Coronary artery (tissue), 2 donors: ENCODE measurements at places on chromosomes 6 and 20.

DNA sequence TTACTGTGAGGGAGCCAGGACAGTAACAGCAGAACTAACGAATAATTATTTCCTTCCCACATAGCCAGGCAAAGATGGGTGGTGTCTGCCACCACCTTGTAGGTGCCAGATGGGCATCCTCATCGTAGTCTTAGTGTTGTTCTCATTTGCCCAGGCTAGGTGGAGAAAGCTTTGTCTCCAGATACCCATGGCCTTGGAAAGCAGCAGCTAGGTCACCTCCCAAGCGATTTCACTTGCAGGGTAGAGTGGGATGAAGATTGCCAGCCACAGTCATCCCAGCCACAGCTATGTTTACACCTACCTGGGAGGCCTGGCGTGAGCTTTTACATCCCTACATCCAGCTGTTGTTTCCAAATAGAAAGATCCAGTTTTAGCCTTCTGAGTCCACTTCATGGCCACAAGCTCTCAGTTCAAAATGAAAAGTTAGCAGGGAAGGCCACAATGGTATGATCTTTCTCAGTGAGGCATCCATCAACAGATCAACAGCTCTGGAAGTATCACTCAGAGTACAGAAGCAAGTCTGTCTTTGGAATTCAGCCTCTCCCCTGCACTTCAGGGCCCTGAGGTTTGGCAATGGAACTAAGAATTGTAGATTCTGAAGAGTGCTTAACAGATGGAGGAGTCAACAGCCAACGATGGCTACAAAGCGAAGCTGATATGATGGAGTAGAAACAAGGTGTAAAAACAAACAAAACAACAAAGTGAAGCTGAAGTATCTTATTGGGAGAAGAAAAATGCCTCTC, 11.0 kb upstream of the SNRPC start:
- no peak for DNase-seq

GRCh38 chr6:73452107-73452461, at the start of gene CGAS:
TSS of gene CGAS (minus strand) at chr6:73452297. CDS start at chr6:73452181, 116 bp downstream.
- DNase-seq: no peak

- no peak for DNase-seq
Observed at GRCh38 chr6:99151634-99152346, 197.7 kb downstream of the FAXC start.

- DNase-seq: no peak
Observed at GRCh38 chr6:26059941-26060340, 27.3 kb upstream of the HFE start.

GRCh38 chr6:33737267-33738026, 9.3 kb downstream of the IP6K3 start:
- no peak for DNase-seq

DNA sequence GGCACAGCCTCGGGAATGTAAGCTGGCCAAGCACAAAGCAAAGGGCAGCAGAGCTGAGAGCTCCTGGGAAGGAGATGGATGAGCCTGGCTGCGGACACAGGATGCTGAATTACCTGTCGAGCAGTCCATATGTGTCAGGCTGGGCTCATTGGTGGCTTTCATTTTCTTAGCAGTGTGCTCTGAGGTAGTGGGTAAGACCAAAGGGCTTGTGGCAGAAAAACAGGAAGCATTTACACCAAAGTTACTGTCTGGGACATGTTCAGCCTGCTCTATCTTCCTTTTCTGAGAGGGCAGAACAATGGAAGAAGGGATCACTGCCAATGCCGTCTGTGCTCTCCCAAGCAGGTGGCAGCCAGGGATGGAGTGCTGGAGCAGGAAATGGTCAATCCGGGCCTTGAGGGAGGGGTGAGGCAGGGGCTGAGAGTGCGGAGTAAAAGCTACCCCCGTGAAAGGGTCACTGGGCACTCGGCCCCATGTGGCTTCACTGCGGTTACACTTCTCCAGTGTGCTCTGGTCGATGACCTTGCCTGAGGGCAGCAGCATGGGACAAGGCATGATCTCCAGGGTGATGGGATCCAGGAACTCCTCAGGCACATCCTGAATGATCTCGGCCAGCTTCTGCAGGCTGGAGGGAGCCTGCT, 36.9 kb upstream of the AVP start:
- no peak for DNase-seq

DNA sequence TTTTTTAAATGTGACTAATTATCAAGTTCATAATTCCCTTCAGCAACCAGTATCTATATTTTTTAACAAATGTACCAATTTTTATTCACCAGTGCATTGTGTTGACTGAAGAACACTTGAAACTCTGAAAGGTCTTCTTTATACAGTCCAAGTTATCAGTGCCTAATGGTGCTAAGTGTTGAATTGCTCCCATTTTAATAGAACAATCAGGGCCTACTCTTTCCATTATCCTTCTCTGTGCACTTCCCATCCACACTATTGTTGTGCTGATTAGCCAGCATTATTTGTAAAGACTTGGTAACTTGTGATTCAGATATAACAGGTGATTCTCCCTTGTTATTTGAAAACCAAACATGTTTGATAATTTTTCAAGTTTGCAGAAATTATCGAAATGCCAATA, 1209.7 kb upstream of the MAP3K7 start:
- DNase-seq: no peak

DNA sequence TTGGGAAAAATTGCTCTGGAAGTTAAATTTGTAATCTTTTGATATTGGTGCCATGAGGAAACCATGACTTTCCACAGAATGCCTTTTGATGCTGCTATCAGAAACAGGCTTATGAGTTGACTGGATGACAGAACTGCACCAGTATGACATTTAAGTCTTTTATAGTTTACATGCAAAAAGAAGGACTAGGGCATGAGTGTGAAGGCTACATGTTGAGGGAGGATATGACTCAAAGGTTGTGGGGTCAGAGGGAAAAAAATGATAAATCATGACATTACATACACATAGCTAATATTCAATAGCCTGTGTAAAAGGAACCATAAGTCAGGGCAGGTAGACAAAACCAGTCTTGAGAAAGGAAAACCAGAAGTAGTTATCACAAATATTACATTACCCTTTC, 182.2 kb downstream of the COL12A1 start:
- DNase-seq: no peak

- DNase-seq: no peak
Observed at GRCh38 chr20:57794600-57795341, 85.0 kb upstream of the PMEPA1 start.

- DNase-seq: no peak
Observed at GRCh38 chr6:133262804-133263203, 21.6 kb downstream of the EYA4 start.

- DNase-seq: no peak
Observed at GRCh38 chr6:42168650-42169049, 4.5 kb upstream of the GUCA1A start.

DNA sequence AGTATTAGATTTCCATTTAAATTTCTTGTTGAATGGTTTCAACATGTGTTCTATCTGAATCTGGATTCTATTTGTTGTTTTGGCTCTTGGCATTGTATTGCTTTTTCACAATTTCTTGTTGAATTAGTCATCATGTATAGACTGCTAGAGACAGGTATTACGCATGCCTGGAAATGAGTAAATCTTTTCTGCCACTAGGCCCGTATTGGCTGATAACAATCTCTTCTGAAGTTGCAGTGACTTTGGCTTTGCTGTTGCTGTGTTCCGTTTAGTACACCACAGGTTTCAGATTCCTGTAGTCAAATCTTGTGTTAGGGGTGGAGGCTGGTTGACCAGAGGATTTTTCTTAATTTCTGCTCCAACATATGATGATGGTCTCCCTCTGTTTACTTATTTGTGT, 1339.4 kb downstream of the GRIK2 start:
- DNase-seq: no peak

GRCh38 chr6:37608587-37608986, 89.1 kb downstream of the MDGA1 start:
- no peak for DNase-seq

DNA sequence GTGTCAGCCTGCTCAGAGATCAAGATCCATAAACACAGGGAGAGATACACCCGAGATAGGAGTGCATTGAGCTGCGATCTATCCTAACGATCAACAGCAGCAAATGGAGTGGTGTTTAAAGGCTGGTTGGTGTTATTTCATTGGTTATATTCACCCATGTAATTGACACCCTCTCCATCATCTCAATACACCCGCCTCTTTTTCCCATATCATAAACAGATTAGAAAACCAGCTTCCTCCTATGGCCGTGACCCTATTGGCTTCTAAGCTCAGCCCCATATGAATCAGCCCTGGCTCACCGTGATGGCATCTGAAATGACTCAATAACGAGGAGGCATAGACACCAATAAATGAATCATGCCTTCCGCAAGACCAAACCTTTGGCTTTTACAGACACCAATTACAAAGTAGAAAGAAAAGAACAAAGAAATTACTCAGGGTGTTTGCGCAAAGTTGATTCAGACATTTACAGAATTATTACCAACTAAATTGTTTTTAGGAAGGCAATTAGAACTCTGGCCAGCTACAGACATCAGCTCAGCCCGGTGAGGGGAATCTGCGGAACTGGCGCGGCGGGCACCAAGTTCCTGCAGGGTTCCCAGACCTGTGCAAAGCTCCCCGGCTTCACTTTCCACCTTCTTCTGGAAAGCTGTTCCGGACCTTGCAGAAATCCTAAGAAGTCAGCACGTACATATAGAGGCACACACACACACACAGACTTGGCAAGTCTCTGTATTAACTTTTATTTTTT, 11.5 kb downstream of the PMEPA1 start:
- DNase-seq: no peak

DNA sequence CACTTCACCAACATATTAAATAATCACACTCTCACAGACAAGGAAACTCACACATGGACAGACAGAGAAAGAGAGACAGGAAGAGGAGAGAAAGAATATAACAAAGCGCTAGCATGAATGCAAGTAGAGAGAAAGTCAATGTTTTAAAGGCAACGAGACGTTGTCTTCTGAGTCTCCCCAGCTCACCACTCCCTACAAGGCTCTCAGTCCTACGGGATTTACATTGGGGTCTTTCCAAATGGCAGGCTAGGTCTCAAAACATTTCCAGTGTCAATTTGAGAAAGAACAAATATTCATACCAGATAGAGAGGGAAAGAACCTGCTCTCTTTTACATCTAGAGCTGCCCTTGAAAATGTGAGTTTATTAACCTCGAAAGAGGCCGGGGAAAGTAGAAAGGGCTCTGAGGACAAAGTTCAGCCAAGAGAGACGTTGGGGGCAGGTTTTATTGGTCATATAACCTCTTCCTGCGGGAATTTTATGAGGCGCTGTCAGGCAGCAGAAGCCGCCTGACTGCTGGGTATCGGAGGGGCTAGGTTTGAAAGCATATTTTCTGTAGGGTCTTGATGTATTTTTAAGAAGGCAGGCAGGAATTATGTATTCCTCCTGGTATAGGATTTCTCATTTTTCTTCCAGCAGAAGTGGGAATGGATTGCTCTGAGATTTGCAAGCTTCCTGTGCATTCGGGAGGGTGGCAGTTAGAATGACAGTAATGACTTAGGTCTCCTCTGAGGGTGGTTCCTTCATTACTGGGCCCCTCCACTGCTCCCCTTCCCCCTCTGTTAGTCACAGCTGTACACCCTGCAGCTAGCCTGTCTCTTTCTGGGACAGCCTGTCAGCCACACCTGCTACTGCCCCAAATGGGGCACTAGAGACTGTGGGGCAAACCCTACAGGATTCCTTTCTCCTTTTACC, 34.4 kb upstream of the KIF16B start:
- DNase-seq: no peak

DNA sequence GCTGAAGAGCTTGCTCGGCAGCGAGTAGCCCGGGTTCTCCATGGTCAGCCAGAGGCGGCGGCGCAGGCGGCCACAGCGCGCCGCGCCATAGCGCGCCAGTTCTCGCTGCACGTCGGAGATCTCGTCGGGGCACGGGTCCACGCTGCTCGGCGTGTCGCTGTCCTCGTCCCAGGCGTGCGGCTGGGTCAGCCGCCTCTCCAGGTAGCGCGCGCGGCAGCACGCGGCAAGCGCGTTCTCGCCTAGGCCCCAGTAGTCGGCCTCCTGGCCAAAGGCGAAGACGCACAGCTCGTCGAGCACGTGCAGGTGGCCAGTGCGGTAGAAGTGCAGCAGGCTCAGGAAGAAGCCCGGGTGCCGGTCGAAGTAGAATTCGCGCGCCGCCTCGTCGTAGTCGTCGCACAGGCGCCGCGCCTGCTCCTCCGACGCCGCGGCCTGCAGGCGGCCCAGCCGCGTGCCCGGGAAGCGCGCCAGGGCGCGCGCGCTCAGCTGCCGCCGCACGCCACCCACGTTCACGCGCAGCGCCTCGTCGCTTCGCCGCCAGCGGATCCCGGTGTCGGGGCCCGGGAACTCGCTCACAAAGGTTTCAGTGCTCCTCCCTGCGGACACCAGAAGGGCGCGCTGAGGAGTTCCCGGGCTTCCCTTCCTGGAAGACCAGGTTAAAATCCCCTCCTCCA, 2.7 kb downstream of the KCNS1 start:
- DNase-seq: no peak

DNA sequence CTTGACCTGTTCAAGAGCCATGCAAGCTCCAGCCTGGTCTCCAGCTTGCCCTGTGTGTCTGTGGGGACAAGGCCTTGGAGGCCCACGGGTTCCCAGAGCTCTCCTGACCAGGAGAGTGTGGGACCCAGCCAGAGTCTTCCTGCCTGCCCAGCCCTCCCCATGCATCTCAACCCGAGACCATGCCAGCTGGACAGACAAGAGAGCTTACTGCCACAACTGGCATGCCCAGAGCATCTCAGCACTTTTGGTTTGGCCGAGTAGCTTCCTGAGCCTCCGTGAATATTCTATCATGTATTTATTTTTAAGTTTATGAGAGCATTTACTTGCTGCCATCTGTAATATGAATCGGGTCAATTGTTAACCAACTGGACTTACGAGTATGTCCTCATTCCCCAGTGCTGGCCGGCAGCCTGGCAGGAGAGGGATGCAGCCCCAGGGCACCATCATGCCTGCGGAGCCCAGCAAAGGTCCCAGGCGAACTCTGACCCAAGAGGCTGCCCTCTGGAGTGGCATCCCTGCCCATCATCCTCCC, 14.9 kb downstream of the IP6K3 start:
- no peak for DNase-seq

DNA sequence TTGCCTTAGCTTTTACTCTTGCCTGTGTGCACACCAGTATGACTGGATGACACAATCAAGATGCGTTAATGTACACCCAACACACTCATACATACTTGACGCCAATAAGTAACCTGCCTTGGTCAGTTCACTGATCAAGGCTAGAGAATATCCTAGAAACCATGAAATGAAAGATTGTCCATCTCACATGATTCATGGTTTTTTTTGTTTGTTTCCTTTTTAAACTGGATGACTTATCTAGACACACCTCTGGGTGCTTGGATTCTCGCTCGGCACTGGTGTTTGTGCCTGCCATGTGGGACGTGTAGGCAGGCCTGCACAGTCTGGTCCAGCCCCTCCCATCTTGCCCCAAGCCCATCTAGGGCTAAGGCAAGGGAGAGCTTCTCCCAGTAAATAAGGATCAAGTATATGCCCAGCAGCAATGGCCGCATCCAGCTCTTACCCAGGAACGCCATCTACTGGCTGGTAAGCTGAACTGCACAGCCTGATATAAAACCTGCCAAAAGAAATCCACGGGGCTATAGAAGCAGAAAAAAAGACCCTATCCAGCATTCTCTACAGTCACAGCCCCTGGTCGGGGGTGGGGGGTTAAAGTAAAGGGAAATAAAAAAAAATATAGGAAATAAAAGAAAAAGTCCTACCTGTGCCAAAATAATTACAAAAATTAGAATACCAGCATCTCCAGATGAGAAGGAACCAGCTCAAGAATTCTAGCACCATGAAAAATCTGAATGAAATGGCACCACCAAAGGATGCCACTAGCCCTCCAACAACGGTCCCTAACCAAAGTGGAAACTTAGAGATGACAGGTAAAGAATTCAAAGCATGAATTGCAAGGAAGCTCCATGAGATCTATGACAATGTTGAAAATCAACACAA, 73.3 kb downstream of the OTOR start:
- no peak for DNase-seq

GRCh38 chr6:41424370-41425058, 89.1 kb downstream of the NCR2 start:
- no peak for DNase-seq

GRCh38 chr20:59451641-59452040, 151.2 kb downstream of the EDN3 start:
- no peak for DNase-seq
